ENCODE measurements at places on chromosomes 5 and 9.

DNA sequence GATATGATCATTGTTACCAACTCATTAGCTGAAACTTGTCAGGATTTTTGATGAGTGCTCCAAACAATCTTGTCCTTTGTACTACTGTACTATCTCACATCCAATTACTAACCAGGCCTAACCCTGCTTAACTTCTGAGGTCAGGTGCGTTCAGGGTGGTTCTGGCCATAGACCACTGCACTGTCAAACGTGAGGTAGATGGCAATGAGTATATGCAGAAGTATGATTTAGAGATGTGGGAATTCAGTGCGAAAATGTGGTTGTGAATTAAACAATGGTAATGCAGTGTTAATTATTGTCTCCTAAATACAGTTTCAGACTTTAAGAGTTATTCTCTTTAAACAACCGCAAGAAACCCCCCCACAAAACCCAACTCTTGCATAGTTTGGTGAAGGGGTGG lies 86.5 kb downstream of the ANKRD55 start:
- DNase-seq, result no peak

DNA sequence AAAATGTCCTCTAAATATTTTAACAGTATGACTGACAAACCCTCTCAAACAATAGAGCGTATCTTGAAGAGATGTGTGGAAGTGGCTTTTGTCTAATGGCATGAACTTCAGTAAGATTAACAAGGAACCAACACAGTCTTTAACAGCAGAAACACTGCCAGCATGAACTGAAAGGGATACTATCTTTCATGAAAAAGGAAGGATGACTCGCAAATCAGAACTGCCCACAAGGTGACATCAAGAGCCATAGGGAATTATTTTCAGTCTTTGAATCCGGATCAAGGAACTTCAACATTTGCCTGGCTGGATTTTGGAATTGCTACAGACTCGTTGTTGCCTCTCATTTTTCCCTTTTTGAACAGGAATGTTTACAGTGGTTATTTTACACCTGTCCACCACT lies 5.1 kb upstream of the HEXB start:
- DNase-seq, result no peak

GRCh38 chr5:124660229-124661093 lies 86.0 kb downstream of the ZNF608 start:
- DNase-seq, result no peak

DNA sequence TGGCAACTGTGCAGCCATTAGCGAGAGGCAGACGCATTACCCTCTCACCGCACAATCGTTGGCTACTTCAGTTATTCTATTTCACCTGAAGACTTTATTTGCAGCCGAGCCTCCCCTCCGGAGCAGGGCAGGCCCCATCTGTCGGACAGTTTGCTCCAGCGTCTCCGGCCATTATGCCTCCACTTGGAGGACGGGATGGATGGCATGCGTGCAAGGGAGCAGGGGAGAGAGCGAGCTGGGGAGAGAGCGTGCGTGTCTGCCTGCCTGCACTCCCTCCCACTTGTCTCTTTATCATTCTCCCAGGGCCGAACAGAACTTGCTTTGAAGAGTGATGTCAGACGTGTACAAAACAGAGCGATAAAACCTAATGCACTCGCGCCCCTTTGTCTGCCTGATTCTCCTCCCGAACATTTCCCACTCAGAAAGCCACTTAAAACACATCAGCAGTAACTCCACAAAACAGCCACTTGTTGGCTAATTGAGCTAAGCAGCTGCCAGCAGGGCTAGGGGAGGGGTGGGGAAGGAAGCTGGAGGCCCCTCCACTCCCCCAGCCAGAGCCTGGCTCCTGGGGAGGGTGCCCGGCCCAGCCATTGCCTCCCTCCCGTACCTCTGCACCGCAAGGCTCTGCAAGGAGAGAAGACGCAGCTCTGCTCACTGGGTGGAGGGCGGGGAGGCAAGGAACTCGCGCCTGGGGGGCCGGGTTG lies 43.4 kb upstream of the FUBP3 start:
- DNase-seq, result no peak

DNA sequence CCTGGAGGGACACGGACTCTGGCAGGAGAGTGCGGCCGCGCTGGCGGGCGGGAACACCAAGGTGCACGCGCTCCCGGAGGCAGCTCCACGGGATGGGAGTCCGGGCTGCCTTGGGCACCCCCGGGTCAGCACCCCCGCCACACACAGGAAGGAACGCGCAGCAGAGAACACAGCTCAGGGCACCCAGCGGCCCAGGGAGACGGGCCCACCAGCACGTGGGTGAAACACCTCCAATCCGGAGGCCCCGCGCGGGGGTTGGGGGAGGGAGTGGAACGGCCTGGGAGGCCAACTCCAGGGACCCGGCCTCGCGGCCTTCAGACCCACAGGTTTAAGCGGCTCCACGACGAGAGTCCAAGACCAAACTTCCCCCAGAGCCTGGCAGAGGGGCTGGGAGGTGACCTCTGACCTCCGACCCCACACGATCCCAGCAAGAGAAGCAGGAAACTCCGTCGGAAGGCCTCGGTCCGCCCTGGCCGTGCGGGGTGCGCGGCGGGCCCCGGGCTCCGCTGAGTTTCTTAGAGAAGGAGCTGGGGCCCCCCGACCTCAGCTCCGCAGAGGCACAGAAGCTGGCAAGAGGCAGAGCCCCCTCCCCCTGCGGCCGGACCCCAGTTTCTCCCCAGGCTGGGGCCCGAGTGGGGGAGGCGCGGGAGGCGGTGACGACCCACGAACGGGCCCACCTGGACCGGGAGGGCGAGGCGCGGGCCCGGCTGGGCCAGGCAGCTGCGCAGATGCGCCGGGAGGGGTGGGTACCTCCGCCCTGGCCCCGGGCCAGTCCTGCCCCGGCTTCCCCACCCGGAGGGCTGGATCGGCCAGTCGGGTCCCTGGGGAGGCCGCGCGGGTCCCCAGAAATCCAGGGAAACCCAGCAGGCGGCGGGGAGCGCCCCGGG lies 851 bp downstream of the NACC2 start:
- DNase-seq, result peak; percentile 32

DNA sequence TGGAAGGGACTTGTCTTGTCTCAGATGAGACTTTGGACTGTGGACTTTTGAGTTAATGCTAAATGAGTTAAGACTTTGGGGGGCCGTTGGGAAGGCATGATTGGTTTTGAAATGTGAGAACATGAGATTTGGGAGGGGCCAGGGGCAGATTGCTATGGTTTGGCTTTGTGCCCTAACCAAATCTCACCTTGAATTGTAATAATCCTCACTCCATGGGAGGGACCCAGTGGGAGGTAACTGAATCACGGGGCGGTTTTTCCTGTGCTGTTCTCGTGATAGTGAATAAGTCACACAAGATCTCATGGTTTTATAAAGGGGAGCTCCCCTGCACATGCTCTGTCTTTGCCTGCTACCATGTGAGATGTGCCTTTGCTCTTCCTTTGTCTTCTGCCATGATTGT lies 72.1 kb downstream of the RAI14 start:
- no peak for DNase-seq

GRCh38 chr5:173715607-173716006 lies 99.2 kb upstream of the BOD1 start:
- no peak for DNase-seq

DNA sequence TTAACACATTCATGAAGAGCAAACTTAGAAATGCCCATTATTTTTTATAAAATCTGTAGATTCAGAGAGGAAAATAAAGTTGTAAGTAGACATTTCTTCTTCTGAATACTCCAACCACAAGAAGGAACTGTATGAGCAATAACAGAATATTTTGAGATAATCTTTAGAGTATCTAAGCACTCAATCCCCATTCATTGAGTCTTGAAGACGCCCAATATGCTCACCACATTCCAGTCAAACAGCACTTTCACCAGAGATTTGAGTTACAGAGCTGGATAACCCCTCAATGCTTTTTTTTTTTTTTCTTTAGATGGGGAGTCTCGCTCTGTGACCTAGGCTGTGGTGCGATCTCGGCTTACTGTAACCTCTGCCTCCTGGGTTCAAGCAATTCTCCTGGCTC lies 14.7 kb upstream of the RIC1 start:
- DNase-seq, result no peak

DNA sequence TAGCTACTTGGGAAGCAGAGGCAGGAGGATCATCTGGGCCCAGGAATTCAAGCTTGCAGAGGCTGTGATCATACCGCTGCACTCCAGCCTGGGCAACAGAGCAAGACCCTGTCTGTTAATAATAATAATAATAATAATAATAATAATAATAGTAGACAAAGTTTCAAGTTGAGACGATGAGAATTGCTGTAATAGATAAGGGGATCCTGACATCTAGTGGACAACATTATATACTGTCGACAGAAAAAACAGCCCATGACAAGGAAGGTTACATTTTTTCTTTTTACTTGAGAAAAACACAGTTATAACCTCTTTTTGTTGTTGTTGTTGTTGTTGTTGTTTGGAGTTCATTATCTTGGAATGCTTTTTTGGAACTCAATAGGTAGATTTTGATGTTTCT lies 35.3 kb downstream of the NDFIP1 start:
- peak; percentile 32 for DNase-seq

DNA sequence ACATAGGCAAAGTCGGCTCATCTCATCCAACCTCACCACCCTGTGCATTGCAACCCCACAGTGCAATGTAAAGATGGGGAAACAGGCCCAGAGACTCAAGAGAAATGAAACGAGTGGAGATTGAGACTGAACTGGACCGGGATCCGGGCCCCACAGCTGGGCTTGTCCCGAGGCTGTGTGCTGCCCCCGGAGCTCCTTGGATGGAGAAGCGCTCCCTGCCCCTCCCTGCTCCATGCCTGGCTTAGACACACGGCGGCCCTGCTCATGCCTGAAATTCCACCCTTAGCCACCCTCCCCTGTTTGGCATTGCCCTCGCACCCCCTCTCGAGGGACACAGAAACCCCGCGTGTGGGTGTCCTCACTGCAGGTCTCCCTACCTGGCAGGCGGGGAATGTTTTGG lies 27.2 kb upstream of the FCN1 start:
- no peak for DNase-seq

- DNase-seq, result no peak
Observed at GRCh38 chr9:706073-706472, 135.4 kb upstream of the DMRT1 start.

- DNase-seq, result no peak
Observed at GRCh38 chr9:78030553-78031443, 813 bp downstream of the GNAQ start.

DNA sequence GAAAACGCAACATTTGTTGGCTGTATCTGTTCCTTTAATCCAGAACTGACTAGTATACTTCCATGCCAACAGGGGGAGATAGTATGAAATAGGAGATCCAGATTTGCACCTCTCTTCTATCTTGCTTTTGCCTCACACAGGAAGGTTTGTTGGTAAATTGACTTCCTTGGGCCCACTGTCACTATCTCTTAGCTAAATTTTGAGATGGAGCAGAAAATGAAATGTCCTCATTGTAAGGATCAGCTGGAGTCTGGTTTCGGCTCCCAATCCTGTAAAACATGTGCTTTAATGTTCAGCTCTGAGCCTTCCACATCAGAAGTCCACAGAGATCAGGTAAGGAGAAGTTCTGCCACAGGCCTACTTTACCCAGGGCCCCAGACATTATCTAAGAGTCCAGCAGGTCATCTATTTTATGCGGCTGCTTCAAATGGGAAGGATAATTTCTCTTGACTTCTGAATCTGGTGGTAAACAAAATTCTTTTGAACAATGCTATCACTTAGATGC lies 176.8 kb downstream of the FER start:
- peak; percentile 52 for DNase-seq

DNA sequence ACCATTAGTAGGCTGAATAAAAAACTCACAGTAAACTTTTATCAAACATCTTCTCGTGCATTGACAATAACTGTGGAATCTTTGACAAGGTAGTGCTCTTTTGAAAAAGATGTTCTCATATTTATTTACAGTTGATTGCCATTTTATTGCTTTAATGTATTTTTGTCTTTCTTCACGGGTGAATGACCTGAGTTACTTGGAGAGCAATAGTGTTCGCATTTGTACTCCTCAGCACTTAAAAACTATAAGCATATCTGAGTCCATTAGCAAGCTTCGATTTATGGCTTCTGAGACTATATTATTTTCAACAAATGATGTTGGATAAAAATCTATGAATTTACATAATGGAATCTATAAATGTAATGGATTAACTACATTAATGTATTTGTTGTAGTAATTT lies 1012.3 kb downstream of the CDH9 start:
- DNase-seq, result no peak

DNA sequence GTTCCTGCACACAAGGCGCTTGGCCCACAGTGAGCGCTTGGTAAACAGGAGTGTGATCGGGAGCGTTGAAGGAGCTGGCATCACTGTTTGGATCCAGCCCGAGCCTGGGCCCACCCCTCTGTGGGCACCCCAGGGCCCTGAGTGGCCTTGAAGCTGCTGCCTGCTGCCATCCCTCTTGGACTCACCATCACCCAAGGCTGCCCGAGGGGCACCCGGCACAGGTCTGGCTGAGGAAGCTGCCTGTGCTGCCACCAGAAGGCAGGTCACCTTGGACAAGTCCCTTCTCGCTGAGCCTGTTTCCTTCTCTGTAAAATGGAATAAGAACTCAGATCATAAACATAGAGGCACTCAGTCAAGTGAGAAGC lies 53.6 kb downstream of the LRSAM1 start:
- no peak for DNase-seq

GRCh38 chr5:90356622-90357021 lies 52.9 kb downstream of the CETN3 start:
- no peak for DNase-seq

DNA sequence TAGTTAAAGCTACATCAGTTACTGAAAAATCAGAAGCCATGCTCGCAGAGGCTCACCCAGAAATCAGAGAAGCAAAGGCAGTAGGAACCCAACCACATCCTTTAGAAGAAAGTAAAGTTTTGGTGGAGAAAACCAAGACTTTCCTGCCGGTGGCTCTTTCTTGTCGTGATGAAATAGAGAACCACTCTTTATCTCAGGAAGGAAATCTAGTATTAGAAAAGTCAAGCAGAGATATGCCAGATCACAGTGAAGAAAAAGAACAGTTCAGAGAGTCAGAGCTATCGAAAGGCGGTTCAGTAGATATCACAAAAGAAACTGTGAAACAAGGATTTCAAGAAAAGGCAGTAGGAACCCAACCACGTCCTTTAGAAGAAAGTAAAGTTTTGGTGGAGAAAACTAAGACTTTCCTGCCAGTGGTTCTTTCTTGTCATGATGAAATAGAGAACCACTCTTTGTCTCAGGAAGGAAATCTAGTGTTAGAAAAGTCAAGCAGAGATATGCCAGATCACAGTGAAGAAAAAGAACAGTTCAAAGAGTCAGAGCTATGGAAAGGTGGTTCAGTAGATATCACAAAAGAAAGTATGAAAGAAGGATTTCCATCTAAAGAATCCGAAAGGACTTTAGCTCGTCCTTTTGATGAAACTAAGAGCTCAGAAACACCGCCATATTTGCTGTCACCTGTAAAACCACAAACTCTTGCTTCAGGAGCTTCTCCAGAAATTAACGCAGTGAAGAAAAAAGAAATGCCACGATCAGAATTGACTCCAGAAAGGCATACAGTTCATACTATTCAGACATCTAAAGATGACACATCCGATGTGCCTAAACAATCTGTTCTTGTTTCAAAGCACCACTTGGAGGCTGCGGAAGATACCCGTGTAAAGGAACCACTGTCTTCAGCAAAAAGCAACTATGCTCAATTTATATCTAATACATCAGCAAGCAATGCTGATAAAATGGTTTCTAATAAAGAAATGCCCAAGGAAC lies 47.2 kb downstream of the CMYA5 start:
- no peak for DNase-seq

GRCh38 chr9:127096208-127096607 lies 26.2 kb downstream of the ANGPTL2 start:
- no peak for DNase-seq

All from HCT116 (cell line).